NCI-H774 (cell line): ENCODE measurements at places on chromosomes 4 and X.

GRCh38 chr4:158597879-158598596 lies 73.6 kb downstream of the C4orf46 start:
- no peak for DNase-seq

DNA sequence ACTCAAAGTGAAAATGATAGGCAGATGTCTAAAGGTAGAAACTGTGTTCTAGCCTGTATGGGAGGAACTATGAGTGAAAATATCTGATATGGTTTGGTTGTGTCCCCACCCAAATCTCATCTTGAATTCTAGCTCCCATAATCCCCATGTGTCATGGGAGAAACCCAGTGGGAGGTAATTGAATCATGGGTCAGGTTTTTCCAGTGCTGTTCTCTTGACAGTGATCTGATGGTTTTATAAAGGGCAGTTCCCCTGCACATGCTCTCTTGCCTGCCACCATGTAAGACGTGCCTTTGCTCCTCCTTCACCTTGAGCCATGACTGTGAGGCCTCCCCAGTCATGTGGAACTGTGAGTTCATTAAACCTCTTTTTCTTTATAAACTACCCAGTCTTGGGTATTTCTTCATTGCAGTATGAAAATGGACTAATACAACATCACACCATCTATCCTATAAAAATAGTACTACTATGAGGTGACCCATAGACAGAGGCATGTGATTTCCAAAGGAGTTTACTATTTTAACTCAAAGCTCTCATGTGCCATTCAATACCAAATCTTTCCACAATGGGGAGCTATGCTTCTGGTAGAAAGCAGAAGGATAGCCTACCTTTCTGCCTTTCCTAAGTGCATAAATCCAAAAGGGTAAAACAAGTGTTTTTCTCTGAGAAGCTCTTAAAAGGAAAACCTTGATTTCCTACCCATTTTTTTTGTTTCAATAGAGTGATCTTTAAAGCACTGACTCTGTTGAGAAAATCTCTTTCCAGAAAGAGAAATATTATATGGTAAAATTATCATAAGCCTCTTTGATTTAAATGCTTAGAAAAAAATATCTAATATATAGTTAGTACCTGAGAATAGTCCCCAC lies 38.8 kb downstream of the SEC31A start:
- no peak for DNase-seq

GRCh38 chr4:18075823-18076433 lies 54.4 kb upstream of the LCORL start:
- no peak for DNase-seq

- DNase-seq, result no peak
Observed at GRCh38 chrX:20463296-20464075, 196.8 kb upstream of the RPS6KA3 start.

GRCh38 chr4:168154546-168155277 lies 62.4 kb downstream of the ANXA10 start:
- DNase-seq, result no peak

DNA sequence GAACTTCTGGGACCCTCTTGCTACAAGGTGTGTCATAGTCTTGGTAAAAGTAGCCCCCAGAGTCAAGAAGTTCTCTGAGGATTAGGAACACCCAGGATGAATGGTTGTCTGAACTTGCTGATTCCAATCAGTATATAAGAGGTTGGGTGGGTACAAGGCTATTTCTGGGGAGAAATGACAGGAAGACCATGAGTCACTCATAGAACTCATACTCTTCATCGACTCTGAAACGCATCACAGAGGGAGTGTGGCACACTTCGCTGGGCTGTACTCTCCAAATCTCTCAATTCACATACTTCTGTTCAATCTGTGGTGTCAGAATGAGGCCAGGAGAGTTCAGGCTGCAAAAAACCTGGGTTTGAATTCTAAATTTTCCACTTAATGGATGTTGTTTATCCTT lies 193.2 kb upstream of the LEF1 start:
- no peak for DNase-seq

DNA sequence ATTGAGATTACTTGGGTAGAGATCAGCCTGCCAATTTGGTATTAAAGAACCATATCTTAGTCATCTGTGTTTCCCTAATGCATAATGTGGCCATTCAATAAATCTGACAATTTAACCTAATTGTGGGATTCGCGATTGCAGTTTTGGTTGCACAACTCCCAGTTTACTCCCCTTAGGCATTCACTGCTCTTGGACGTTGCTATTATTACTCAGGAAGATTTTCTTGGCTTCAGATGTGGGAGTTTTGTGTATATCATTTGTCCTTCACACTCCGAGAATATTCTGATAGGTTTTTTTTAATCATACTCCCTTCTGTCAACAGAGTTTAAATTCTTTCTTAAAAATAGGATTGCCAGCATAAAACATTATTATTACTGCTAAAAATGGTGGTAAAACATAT lies 22.0 kb upstream of the TRPC3 start:
- DNase-seq, result no peak

DNA sequence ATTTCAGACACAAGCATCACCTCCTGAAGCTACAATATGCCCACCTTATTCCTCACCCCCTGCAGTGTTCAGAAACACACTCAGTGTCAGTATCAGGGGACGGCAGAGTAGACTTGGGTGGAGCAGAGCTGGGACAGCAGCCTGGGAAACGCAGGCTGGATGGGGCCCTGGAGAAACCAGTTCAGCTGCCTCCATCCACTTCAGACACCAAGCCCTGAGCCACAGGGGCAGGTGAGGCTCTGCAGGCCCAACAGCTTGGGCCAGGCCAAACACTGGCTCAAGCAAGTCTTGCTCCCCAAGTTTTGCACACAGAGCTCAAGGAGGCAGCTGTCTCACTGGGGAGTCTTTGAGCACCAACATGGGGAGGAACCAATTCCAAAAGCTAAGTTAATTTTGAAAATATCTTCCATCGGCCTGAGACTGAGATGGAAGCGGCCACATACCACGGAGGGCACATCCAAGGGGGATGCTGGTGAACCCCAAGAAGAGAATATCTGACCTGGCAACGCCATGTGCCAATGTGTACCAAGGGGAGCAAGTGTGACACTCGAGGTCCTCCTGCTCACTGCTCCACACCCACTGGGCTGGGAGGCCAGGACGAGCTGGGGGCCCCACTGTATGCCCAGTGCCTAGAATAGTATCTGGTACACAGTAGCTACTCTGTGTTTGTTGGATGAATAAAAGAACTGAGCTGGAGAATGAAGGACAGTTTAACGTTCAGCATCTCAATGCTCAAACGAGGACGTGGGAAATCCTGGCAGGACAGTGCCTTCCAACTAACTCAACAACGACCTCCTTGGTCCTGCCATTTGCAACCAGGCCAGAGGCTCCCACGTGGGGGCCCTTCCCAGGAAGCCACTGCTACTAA lies 45.6 kb downstream of the PPP2R2C start:
- DNase-seq, result no peak

DNA sequence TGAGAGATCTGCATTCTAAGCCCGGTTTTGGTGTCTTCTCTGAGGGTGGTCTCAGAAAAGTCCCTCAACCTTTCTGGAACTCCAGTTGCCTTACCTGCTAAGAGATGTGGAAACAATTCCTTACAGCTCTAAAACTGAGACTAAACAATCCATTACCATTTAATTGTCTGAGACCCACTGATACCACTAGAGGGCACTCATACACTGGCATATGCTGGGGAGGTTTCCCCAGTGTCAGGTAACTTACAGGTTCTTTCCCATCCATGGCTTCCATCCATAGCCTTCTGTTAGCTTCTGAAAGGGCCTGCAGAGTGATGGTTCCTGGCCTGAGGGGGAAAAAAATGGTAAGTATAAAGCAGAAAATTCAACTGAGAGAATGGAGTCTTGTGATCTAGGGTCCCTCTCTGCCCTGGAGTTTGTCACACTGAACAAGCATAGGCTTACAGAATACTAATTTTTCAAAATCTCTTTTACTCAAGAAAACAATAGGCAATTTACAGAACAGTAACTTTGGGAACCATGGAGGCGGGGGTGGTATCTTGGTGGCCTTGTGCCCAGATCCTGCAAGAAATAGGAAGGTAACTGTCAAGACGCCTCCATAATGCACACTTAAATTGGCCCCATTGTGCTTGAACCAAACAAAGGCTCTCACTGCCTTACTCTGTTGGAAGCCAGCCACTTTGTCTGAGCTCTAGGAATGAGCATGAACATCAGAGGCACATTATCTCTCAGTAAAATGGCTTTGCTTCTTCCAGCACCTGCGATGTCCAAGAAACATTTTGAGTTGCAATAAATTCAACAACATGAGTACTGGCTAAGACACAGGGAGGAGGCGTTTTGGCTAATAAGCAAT lies 236.1 kb downstream of the OPHN1 start:
- DNase-seq, result peak; percentile 27

DNA sequence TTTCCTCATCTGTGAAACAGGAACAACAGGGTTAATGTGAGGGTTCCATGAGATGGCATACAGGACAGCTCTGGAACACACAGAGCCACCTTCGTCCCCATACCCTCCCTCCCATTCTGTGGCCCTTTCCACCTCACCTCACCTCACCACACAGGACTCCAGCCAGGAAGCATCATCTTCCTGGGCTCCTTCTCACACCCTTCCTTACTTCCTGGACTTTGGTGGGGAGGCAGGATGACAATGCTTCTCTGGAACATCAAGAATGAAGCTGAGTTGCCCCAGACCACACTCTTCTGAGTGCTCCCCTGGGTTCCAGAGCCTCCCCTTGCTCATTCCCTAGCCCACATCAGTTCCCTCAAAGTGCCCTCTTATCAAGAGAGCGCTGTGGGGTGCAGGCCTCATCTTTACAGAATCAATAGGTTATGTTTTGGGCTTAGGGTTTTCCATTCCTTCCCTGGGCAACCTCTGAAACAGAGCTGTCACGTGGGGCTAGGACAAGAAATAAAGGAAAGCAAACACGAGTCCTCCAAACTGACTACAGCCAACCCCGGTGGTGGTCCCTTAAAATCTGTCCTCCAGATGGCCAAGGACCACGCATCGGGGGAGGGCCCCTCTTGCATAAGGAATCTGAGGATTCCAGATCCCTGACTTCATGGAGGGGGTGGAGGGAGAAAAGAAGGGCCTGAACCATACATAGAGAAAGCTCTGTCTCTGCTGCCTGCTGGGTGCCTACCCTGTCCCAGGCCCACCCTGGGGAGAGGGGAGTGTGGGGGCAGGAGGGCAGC lies 74.4 kb upstream of the ATP6AP2 start:
- no peak for DNase-seq

GRCh38 chr4:12041828-12042227 lies 613.1 kb upstream of the HS3ST1 start:
- DNase-seq, result no peak

DNA sequence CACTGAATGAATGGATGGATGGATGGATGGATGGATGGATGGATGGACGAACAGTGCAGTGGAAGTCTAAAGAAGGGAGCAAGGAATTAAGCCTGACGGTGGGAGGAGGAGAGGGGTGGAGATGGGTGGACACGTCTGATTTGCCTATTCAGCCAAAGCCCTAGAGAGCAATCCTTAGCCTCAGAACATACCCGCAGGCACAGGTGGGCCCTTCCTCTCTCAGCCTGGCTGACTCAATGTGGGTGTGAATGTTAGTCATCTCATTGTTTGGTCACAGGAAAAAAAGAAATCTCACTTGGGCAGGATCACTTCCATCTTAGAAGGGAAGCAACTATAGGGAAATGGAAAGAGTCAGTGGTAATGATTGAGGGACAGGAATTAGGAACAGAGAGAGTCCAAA lies 165.9 kb downstream of the PJA1 start:
- DNase-seq, result no peak

DNA sequence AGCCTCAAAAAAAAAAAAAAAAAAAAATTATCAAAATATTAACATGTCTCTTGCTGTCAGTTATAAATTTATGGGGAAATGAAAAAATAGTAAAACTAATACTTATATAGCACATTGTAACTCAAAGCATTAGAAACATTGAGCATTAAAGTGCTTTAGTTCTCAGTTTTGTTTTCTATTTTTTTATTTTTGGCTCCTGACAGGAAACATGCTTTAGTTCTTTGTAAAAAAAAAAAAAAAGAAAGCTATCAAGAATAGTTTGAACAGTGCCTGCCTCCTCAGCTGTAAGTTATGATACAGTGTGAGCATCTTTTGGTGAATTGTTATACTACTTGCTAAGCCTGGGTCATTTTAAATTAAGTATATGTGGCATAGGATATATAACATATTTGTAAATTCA lies 5.1 kb upstream of the CENPC start:
- no peak for DNase-seq

- DNase-seq, result no peak
Observed at GRCh38 chr4:159444678-159445077, 341.8 kb downstream of the RAPGEF2 start.

GRCh38 chrX:125205133-125205917 lies 114.3 kb upstream of the TEX13C start:
- peak; percentile 94 for DNase-seq

DNA sequence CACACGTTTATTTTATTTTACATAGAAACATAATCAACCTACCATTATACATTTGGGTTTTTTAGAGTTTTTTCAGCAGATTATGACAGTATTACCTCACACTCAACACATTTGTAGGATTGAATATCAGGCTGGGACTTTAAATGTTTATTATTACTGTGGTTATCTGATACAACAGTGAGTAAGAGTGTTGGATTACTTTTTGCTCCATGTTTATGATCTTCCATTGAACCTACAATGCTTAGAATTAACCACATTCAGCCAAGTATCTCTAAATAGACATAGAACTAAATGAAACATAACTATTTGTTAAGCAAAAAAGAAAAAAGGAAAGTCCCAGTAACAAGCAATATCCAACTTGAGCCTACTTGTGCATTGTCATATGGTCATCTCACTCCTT lies 607.4 kb upstream of the PITX2 start:
- no peak for DNase-seq

- no peak for DNase-seq
Observed at GRCh38 chrX:3521396-3521795, 174.9 kb upstream of the MXRA5 start.

DNA sequence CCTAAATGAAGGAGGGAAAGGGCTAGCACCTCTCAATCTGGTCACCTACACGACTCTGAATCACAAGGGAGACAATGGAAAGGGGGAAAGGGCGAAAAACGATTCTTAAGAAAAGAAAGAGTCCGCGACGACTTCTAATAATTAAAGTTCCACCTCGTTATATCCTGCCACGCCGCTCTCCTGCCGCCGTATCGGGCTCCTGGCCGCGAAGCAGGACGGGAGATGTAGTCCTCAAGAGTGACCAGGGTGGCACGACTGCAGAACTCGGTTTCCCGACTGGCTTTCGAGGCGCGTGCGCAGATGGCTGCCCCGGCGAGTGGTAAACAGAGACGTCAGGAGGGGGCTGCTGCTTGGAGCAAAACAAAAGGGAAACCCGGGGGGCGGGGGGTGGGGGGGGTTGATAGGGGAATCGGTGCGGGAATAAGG lies at the start of gene FOXO4:
TSS of gene FOXO4 (plus strand) at position 297 of the 426 bp plus-strand sequence. CDS start 678 bp downstream, outside the sequence.
- peak; percentile 65 for DNase-seq

DNA sequence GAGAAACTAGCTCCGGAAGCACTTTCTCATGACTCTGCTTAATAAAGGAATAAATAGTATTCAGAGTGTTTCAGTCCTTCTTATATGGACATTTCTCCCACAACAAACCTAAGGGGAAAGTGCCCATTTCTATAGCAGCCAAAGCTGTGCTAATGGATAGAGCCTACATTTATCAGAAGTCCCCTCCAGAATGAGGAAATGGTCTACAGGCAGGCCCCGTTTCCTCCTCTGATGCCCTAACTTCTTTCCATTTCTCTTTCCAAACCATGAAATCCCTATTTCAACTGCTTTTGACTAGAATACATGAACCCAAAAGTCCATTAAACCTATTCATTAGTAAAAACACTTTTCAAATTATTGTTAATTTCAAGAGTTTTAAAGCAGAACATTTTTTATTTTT lies 4.5 kb downstream of the ACSL1 start:
- no peak for DNase-seq
